ENCODE measurements at places on chromosomes 3 and 15. TPM values are rescaled to one million over a fixed set of nuclear protein-coding genes. Genes with fewer than 3 reads are reported as not detected.
A peak's percentile ranks its signal among the peaks of the same experiment; 100 is the strongest.

The TPRG1 gene
- total RNA-seq, result not detected

- DNase-seq, result no peak
Observed at GRCh38 chr15:28891588-28891987, 5.8 kb downstream of the APBA2 start.

The TRIM42 gene
- not detected for total RNA-seq

GRCh38 chr3:54951405-54951804 lies 23.5 kb upstream of the LRTM1 start:
- DNase-seq, result peak; percentile 25

DNA sequence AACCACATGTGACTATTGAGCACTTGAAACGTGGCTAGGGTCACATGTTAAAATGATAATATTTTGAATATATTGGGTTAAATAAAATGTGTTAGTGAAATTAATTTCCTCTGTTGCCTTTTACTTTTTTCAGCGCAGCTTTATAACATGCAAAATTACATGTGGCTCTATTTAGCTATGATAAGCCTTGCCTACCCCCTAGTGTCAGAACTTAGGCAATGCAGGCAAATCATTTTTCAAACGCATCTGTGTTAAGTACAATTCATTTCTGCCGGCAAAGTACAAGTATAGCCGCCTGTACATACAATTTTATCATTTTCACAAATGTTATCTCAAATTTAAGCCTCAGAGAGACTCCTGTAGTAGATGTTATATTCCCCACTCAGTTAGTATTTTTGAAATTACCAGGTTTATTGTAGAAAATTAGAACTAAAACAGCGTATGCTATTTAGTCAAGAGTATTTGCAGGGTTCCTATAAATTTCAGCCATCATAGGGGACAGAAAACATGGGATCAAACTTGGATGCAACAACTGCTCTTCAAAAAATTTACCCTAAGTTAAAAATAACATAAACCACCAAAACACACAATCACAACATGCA lies 56.1 kb downstream of the TAFA4 start:
- DNase-seq, result peak; percentile 14

- no peak for DNase-seq
Observed at GRCh38 chr15:29125382-29126207, 144.0 kb downstream of the NSMCE3 start.

- DNase-seq, result no peak
Observed at GRCh38 chr15:39479911-39480310, 101.0 kb upstream of the THBS1 start.

- no peak for DNase-seq
Observed at GRCh38 chr3:114179575-114179974, 723 bp upstream of the DRD3 start.

DNA sequence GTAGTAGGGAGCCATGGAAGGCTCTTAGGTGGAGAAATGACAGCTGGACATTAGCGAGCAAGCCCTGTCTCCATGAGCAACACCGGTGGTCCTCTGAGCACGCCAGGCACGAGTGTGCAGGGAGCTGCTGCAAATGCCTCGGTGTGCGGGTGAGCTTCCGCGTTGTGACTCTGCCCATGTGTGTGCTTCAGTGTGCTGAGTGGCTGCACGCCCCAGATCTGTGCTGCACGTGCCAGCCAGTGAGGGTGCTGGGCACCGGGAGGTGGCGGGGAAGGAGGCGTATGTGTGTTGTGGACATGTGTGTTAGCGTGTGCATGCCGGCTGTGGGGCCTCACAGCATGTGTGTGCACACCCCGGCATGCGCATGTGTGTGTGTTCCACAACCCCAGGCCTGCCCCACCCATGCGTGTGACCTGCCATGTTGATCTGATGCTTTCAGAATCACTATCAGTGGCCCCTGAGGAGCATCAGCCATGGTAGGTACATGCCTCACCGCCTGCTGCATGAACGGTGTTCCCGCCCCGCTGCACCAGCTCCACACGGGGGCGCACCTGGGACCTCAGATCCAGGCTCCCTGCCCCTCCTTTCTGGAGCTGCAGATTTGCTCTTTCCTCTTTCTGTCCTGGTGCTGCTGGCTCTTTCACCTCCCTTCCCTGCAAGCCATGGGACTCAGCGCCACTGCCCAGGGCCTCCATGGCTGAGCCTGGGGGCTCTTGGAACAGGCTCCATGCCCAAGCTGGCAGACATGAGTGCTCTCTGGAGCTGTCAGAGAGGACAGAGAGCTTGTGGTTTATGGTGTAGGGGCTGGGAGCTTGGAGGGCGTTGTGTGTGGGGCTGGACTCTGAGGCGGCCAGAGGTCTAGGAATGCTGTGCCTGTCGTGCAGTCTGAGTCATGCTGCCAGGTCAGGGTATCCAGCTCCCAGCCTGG lies 169.4 kb downstream of the TBC1D2B start:
- DNase-seq, result peak; percentile 32

The CA12 gene
- 0.09 TPM for total RNA-seq

GRCh38 chr15:96583671-96584070 lies 253.2 kb downstream of the NR2F2 start:
- DNase-seq, result no peak

The ADAMTS17 gene
- 0.09 TPM for total RNA-seq

GRCh38 chr3:183381673-183382072 lies 46.7 kb downstream of the MCF2L2 start:
- DNase-seq, result no peak
